Tongue (tissue), 3 donors: ENCODE measurements at places on chromosomes 16 and 17. TPM values are rescaled to one million over a fixed set of nuclear protein-coding genes. Genes with fewer than 3 reads are reported as not detected.

SYT17 gene
- total RNA-seq = 5.8 TPM

PHOSPHO1 gene
- 7.9 TPM for total RNA-seq

CSH1 gene
- total RNA-seq = not detected

DNA sequence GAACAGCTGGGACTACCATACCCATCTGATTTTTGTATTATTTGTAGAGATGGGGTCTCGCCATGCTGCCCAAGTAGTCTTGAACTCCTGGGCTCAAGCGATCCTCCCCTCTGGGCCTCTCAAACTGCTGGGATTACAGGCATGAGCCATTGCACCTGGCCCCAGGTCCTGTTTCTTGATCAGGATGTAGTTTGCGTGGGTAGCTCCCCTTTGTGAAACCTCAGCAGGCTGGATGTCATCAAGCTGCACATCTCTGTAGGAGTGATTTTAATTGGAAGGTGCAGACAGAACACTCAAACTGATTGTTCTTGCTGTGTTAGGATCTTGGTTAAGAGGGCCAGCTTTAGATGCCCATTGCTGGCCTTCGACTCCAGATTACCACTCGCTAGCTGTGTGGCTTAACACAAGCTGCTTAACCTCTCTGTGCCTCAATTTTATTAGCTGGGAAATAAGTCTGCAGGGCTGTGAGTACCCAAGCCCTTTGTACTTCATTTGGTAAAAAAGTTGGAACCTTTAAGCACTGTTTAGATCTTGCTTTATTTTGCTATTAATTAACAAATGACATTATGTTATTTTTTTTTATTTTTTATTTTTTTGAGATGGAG, 16.5 kb downstream of the BCO1 start:
- no peak for DNase-seq

DNA sequence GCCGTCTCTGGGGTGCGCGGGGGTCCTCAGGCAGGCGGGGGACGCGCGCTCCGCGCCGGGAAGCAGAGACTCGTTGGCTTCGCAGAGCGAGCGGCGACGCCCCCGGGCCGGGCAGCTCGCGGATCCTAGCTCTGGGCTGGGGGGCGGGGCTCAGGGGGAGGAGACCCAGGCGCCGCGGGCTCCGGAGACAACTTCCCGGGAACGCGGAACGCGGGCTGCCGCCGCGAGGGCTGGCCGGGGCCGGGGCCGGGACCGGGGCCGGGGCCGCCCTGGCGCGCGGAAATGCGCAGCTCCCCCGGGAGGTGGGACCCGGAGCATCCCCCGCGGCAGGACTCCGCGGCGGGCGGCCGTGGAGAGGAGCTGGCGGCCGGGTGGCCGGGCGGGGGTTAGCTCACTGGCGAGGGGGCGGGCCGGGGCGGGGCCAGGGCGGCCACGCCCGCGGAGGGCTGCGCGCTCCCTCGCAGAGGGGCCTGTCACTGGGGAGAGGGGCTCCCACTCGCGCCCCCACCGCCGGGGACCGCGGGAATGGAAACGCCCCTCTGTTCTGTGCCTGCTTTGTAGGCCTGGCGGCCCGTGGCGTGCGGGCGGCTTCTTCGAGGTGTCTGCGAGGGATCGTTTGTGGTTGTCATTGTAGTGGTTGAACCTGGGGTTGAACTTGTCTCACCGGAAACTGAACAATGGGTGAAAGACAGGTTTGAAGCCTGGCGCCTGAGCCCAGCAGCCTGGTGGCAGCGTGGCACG, at the start of gene GAS7:
TSS of gene GAS7 (minus strand) at position 98 of the 741 bp plus-strand sequence.
- peak; percentile 89 for DNase-seq

DNA sequence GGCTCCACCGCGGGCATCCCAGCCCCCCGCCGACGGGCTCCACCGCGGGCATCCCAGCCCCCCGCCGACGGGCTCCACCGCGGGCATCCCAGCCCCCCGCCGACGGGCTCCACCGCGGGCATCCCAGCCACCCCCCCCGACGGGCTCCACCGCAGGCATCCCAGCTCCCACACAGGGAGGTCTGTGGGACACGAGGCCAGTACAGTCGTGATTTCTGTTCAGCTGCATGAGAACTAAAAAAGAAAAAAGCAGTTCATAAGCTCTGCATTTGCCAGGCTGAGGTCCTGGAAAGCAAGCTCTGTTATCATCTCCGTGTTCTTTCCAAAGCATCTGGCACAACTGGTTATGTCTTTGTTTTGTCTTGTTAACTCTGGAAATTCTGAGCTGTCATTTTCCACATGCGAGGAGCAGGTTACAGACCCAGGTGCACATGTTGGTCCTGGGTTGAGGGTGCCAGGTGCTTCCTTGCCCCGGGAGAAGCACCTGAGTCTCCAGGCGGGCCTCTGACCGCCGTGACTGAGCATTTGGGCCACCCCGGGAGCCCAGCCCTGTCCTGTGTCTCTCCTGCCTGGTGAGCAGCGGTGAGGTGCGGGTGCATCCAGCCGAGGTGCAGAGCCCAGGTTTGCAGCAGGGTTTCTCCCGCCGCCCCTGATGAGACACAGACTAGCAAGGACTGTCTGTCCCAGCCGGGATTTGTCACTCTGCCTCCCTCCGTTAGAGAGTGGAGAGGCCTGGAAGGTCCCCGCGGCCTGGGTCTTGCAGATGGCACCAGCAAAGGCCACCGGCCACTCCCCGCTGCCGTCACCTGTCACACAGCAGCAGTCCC, 9.9 kb upstream of the WFIKKN1 start:
- no peak for DNase-seq

GRCh38 chr17:65556014-65556909, 5.2 kb downstream of the AXIN2 start:
- DNase-seq = peak; percentile 85

DNA sequence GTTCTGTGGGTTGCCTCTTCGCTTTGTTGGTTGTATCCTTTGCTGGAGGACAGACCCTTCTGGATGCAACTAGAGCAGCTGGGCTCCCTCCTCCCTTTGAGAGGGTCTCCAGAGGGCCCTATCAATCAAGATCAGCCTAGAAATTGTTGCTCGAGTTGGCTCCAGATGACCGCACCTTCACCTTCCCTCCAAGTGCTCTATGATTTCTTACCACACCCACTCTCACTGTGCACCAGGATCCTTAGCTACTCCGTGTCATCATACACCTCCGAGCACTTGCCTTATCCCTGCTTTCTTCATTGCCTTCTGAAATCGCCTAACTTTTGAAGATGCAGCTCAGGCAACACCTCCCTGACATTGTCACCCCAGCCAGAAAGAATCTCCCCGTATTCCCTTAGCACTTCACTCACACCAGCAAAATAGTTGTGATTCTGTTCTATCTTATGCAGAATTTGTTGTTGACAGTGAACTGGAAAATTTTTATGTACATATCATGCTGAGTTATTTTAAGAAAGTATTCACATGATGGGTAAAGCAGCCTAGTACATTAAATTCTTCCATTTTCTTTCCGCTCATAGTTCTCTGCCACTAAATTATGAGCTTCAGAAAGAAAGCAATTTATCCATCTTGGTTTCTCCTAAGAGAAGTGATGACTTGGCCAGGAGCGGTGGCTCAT, 52.9 kb downstream of the ABAT start:
- DNase-seq = no peak

DNA sequence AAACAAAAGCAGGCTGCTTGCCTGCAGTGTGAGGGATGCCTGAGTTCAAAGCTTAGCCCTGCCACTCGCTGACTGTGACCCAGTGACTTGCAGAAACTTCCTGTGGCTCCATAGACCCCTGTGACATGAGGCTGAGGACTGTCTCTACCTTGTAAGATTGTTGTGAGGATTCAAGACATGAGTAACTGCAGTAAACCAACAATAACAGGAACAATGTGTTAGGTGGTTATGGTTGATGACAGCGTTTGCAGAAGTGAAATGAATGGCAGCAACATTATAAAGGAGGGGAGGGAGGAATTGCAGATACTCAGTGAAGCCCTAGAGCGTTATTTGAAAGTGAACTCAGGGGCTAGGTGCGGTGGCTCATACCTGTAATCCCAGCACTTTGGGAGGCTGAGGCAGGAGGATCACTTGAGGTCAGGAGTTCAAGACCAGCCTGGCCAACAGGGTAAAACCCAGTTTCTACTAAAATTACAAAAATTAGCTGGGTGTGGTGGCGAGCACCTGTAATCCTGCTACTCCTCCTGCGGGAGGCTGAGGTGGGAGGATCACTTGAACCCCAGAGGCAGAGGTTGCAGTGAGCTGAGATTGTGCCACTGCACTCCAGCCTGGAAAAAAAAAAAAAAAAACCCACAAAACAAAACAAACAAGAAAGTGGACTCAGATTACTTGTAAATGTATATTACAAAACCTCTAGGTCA, 33.5 kb upstream of the EMP2 start:
- DNase-seq = no peak
